Cerebellar cortex (tissue), 1 donor: ENCODE measurements at places on chromosomes 5 and 9.

- no peak for DNase-seq
Observed at GRCh38 chr9:131053896-131054295, 42.4 kb upstream of the AIF1L start.

DNA sequence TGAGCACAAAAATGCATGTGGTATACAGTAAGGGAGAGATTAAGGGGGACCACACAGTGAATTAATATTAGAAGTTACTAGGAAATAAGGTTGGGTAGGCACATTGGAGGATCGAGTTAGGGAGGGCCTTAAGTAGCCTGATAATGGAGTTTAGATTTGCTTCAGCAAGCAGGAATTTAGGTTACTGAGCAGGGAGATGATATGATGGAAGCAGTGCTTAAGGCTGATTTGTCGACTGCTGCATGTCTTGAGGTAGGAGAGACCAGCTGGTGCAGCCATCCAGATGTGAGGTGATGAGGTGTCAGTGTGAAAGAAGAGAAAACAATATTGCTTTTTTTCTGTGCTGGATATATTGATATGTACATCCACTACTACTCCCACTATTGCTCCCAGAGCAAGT is 55.2 kb upstream of the ACTBL2 start:
- no peak for DNase-seq

DNA sequence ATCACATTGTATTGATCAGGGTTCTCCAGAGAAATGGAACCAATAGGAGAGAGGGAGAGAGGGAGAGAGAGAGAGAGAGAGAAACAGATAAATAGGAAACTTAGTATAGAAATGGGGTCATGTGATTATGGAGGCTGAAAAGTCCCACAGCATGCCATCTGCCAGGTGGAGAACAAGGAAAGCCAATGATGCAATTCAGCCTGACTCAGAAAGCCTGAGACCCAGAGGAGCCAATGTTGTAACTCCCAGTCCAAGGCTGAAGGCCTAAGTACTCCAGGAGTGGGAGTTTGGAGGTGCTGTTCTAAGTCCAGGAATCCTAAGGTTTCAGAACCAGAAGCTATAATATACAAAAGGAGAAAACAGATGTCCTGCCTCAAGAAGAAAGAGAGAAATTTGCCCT is 48.4 kb upstream of the ISOC1 start:
- DNase-seq = no peak

- DNase-seq = no peak
Observed at GRCh38 chr9:113587471-113588031, 124.0 kb downstream of the RGS3 start.

DNA sequence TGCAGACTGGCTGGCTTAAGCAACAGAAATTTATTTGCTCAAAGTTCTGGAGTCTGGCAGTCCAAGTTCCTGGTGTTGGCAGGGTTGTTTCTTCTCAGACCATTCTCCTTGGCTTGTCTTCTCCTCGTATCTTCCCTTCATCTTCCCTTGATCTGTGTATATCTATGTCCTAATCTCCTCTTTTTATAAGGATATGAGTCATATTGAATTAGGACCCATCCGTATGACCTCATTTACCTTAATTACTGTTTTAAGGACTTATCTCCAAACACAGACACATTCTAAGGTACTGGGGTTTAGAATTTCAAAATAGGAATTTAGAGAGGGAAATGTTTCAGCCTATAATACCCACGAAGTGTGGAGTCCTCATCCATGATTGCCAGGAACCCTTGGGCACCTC is 13.1 kb upstream of the LPAR1 start:
- no peak for DNase-seq

- DNase-seq = no peak
Observed at GRCh38 chr9:125485471-125486151, 221.4 kb downstream of the MAPKAP1 start.

- peak; percentile 71 for DNase-seq
Observed at GRCh38 chr9:107283623-107284616, 841 bp downstream of the RAD23B start.

DNA sequence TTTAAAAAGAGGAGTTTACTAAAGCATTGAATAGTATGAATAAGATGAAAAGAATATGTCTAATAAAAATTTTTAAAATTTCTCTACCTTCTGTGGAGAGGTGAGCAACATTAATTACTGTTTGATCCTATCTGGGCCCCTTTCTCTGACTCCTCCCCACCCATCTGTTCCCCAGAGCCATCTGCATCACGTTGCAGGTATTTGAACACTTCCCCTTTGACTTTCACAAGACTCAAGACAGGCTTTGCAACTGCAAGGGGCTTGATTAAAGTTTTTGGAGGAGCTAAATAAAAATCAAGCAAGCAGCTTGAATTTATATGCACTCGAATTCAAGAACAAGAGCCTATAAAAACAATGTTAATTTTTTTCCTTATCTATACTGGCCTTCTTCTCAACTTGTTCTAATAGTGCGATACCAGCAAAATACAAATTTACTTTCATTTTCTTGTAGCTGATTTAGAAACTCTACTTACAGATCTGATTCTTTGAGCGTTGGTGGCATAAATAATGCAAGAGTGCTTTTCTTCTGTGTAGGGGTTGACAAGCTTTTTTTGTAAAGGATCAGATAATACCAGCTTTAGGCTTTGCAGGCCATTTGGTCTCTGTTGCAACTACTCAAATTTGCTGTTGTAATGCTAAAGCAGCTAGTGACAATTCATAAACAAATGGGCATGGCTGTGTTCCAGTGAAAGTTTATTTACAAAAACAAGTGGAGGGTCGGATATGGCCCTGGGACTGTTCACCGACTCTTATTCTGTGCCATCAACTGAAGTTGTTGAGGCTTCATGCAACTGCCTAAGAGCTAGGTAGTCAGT is 21.2 kb downstream of the TXNDC8 start:
- DNase-seq = no peak

DNA sequence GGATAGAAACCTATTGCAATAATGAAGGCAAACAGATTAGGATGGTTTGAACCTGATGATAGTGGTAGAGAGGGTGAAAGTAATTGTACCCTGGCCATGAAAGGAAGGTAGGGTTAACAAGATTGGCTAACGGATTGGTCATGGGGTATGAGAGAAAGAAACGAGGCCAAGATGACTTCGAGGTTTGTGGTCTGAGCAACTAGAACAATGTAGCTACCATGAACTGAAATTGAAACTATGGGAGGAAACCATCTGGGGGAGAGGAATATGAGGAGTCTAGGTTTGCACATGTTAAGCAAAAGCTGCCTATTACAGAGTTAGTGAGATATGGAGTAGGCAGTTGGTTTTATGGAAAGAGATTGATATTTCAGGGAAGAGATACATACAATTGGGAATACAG is 406.0 kb downstream of the PRELID2 start:
- no peak for DNase-seq

GRCh38 chr5:163822548-163822947 is 317.1 kb downstream of the MAT2B start:
- DNase-seq = no peak

GRCh38 chr9:123536455-123536868 is 180.5 kb downstream of the CRB2 start:
- DNase-seq = no peak

DNA sequence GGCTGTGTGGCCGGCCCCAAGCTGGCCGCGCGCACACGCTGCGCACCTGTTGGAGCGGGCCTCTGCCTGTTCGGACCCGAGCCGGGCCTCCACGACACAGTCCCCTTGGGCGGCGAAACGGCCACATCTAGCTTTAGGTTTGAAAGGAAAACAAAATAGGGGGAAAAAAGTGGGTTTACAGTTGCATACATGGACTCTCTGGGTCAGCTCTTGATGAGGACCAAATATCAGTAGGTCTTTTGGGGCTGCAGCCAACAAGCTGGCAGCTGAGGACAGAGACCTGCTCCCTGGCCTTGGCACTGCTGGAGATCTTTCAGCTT is 20.7 kb downstream of the IGIP start:
- no peak for DNase-seq

- peak; percentile 29 for DNase-seq
Observed at GRCh38 chr5:139512786-139513390, 30.3 kb upstream of the STING1 start.

DNA sequence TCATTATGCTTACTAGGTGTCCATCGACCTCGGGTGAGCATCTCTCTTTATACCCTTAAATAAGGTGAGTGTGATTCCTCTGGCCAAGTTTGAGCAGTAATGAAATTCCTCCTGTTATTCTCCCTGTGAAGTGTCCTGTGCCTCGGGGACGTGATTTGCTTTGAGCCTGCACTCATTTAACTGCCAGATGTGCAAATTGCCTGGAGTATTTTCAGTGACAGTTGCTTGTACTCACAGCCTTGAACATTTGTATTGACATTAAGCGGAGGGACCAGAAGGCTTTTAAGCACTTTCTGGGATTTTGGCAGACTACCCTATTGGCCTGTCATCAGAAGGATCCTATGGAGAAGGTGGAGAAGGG is 126.9 kb downstream of the DOCK2 start:
- DNase-seq = no peak

- DNase-seq = no peak
Observed at GRCh38 chr5:129766798-129767197, 18.9 kb downstream of the MINAR2 start.

- no peak for DNase-seq
Observed at GRCh38 chr9:36045610-36046009, 8.9 kb downstream of the RECK start.

GRCh38 chr9:18250053-18250452 is 223.9 kb upstream of the ADAMTSL1 start:
- no peak for DNase-seq

- DNase-seq = no peak
Observed at GRCh38 chr9:36818242-36818938, 215.7 kb downstream of the PAX5 start.

GRCh38 chr9:69339620-69340019 is 14.6 kb downstream of the ENTREP1 start:
- no peak for DNase-seq

GRCh38 chr9:124932333-124932732 is 8.6 kb downstream of the GOLGA1 start:
- no peak for DNase-seq

DNA sequence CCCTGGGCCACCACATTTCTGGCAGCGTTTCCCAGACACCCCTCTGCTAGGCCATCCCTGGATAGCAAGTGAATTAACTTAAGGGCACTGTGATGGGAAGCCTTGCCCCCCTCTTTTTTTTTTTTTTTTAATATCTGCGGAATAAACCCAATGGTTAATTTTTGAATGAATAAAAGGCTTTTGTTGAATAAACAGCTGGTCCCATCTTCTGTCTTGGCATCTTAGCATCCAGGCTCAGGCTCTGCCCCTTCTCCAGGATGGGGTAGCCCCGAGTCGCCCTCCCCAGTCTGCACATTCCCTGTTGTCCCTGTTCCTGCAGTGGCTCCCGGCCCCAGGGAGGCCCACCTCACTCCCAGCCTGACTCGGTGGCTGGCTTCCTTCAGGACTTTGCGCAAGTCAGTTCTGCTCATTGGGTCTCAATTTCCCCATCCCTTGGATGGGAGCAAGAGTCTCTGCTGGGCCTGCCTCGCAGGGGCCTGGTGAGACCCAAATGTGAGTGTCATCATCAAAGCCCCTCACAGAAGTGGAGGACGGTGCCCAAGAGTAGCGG is 29.0 kb upstream of the HMCN2 start:
- DNase-seq = no peak

DNA sequence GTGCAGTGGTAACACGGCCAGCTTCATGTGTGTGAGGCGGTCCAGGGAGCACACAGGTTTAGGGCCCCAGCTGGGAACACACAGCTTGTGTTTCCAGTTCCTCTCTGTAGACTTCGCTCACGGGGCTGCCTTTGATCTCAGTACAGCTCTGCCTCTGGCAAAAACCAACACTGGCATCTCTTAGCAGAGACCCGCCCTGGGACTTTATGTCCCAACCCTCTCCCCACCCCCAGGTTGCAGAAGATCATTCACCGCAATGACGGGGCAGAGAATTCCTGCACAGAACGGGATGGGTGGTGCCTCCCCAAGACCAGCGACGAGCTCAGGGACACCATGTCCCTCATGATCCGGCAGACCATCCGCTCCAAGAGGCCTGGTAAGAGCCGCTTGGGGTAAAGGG is 5.2 kb upstream of the CEL start:
- no peak for DNase-seq

- DNase-seq = no peak
Observed at GRCh38 chr5:168607946-168608345, 28.8 kb upstream of the PANK3 start.

DNA sequence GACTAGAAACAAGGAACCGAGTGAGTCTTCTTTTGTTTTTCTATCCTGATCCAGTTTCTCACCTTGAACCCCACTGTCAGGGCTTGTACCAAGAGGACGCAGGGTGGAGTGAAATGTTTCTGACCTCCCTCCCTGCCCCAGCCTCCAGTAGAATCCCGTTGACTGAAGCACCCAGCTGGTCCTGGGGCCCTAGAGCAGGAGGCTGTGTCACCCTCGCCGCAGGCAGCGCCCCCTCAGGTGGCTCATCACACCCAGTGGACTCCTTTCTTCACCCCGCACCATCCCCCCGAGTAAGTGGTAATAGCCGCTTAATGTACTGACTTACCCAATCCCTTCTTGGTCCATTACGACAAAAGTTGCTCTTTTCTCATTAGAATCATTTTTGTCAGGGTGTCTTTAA is 53.8 kb downstream of the MVB12B start:
- DNase-seq = no peak
